Bronchial smooth muscle cell (primary cell): ENCODE measurements at places on chromosomes 16 and 17. TPM values are rescaled to one million over a fixed set of nuclear protein-coding genes. Genes with fewer than 3 reads are reported as not detected.

The SLC38A8 gene
- not detected in 2 replicates for total RNA-seq

The ARL5C gene
- total RNA-seq = under 0.01 TPM in 1 of 2 replicates, not detected in the other

The FOXL1 gene
- total RNA-seq = 5.2 and 7.2 TPM in 2 replicates

The TNFRSF17 gene
- not detected in 2 replicates for total RNA-seq

The C16orf74 gene
- 3.9 and 11.5 TPM in 2 replicates for total RNA-seq

The ABCA8 gene
- 78.8 and 139 TPM in 2 replicates for total RNA-seq

The RANGRF gene
- total RNA-seq = 7.6 and 9.9 TPM in 2 replicates

The GAST gene
- total RNA-seq = not detected in 2 replicates

The DHRS7C gene
- not detected in 2 replicates for total RNA-seq
